ENCODE measurements at places on chromosomes 5 and 9. TPM values are rescaled to one million over a fixed set of nuclear protein-coding genes. Genes with fewer than 3 reads are reported as not detected.

CCDC180 gene
- polyA plus RNA-seq, result 0.12 TPM

MAMDC4 gene
- polyA plus RNA-seq, result 0.82 TPM

SPATA31C1 gene
- polyA plus RNA-seq, result not detected

ALDH1A1 gene
- 0.32 TPM for polyA plus RNA-seq

ATG12 gene
- polyA plus RNA-seq, result 43.9 TPM

CTNND2 gene
- not detected for polyA plus RNA-seq

GPR150 gene
- 0.07 TPM for polyA plus RNA-seq

SPINK13 gene
- polyA plus RNA-seq, result not detected

MRPL22 gene
- 76.9 TPM for polyA plus RNA-seq

EGFLAM gene
- not detected for polyA plus RNA-seq

TSSK1B gene
- 0.07 TPM for polyA plus RNA-seq

MYMK gene
- polyA plus RNA-seq, result not detected

- no peak for DNase-seq
Observed at GRCh38 chr5:131947445-131947844, 2.0 kb upstream of the MEIKIN start.

DNA sequence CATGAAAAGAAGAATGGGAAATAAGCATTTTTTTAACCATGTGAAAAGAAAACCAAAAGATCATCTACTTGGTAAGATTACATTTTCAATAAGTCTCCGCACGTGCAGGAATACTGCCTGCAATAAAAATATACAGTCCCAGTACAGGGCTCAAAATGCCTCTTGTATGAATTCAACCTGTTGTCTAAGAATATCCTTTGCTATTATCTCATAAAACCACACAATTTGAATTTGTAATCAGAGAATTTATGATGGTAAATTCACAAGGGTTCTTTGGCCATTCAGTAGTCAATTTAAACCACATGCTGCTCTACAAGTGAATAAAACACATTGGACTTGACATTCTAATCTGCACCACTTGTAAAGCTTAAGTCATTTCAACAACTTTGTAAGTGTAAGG is 46.6 kb downstream of the ST8SIA4 start:
- no peak for DNase-seq

DNA sequence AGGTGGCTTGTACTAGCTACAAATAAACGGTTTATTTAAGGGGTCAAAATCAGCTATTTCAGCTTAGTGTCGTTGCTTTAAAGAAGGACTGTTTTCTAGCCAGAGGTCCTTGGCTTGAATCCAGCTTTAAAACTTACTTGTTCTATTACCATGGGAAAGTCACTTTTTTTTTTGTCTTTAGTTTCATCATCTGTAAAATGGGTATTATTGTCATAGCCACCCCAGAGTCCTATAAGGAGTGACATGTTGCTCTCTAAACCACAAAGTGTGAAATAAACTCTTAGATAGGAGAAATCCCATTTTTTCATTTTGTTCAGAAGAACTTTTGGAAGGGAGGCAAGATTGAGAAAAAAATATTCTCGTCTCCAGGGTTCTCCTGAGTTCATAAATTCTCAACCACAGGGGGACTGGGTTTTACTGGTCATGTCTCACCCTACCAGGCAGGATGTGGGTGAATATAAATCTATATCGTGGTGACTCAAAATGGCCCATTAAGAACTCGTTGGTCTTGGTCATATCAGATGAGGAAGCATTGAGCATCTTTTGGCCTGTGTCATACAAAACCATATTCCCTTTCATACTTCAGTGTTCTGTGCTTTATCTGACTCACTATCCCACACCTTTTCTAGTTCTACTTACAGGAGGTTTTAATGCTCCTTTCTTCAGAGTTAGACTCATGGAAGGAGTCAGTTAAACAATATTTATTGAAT is 202.7 kb upstream of the NR3C1 start:
- no peak for DNase-seq

DNA sequence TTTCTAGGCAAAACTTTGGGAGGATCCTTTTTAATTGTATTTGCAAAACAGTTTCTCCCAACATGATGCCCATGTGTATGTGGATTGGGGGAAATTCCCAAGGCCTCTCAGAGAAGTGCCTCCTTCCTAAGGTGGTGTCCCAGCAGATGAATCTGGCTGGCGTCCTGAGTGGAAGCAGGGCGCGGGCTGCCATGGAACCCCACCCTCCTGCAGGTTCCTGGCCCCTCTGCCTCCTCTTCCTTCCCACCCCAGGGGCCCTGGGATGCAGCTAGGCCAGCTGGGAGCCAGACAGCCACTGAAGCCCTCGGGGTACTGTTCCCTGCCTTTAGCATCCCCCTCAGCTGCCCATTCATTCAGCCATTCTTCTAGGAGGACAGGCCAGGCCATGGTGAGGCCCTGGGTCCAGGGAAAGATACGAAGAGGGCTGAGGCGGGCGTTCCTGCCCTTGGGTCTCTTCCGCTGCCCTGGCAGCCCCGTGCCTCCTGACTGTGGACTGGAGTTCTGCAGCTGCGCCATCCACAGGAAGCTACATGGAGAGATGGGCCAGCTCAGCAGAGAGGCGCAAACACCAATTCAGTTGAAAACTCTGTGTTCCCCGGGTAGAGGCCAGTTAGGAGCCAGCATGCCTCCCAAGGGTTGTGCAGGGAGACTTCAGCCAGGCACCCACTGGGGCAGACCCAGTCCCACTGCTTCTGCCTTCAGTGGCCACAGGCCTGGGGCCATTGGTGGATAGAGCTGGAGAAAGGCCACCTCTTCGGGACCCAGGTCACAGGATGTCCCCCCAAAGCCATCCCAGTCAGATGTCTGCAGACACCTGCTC is 36.5 kb downstream of the ADAMTS2 start:
- no peak for DNase-seq

DNA sequence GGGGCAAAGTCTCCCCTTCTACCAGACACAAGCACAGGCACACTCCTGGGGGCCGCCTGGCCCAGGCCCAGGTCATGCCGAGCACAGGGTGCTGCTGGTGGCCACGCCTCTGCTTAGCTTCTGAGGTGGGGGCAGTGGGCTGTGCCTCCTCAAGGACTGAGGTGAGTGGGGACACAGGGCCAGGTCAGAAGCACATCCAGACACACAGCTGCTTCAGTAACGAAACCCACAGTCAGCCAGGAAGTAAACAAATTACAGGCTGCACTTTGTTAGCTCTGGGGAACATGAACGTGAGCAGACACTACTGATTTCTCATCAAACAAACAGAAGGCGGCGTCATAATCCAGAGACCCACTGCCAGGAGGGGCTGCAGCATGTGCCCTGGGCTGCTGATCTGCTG is 192.4 kb downstream of the HSPA4 start:
- no peak for DNase-seq

DNA sequence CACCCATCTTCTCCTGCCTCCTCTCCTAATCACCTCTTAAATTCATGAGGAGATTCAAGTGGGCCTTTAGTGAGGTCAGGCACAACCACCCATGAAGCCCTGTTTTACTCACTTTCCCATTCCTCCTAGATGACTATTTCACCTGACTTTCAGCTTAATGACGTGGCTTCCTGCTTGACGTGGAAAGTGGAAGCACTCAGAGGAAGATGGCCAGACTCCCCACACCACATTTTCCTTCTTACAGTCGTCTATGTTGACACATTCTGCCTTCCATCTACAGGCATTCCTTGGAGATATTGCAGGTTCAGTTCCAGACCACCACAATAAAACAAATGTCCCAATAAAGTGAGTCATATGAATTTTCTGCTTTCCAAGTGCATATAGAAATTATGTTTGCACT is 146.4 kb upstream of the TAS2R1 start:
- no peak for DNase-seq

DNA sequence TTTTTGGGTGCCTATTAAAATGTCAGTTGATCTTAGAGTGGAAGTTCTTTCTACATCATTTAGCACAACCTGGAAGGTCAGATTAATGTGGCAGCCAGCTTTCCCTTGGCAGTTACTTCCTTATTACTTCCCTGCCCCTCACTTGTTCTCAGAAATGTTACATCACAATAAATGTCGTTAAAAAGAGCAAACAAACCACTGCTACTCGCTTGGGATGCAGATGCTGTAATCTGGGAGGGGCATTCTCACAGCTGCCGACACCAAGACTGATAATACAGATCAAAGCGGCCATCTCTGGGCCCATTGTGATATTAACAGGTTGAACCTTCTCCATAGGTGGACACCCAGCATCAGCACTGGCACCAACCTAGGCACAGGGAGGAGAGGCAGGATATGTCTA is 29.3 kb downstream of the PLAC8L1 start:
- no peak for DNase-seq

- no peak for DNase-seq
Observed at GRCh38 chr5:133801955-133802751, 166.3 kb downstream of the C5orf15 start.

- DNase-seq, result no peak
Observed at GRCh38 chr9:72950875-72951442, 1.9 kb downstream of the ALDH1A1 start.

- DNase-seq, result no peak
Observed at GRCh38 chr5:149079883-149080282, 17.0 kb upstream of the SH3TC2 start.

- DNase-seq, result no peak
Observed at GRCh38 chr5:71528206-71528605, 58.9 kb upstream of the MCCC2 start.

DNA sequence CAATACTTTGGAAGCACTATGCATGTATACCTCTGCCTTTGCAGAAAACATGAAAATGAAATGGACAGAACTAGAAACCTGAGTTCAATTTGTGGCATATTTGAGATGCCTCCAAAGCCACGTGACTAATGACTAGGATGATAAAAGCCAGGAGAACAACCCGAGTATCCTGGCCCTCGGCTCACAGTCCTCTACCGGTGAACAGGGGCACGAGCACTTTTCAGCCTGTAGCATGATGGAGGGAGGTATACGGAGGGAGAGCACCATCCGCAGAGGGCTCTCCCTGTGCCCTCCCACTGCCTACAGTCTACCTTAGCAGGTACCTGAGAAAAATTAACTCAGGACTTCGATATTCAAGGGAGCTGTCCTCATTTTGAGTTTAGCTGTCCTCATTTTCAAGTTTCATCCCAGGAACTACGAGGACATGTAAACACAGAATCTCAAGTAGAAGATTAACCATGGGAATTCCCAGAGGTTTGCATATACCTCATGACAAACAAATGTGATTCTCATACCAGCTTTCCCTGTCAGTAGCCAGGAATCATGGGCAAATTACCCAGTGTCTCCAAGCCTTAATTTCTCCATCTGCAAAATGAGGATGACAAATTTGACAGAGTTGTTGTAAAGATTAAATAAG is 249.3 kb downstream of the DNAH5 start:
- DNase-seq, result no peak

- DNase-seq, result no peak
Observed at GRCh38 chr5:112971276-112971675, 5.3 kb upstream of the DCP2 start.

- peak; percentile 21 for DNase-seq
Observed at GRCh38 chr5:31098811-31099210, 94.7 kb upstream of the CDH6 start.

- DNase-seq, result peak; percentile 4
Observed at GRCh38 chr5:59367791-59368394, 525.6 kb downstream of the PDE4D start.

DNA sequence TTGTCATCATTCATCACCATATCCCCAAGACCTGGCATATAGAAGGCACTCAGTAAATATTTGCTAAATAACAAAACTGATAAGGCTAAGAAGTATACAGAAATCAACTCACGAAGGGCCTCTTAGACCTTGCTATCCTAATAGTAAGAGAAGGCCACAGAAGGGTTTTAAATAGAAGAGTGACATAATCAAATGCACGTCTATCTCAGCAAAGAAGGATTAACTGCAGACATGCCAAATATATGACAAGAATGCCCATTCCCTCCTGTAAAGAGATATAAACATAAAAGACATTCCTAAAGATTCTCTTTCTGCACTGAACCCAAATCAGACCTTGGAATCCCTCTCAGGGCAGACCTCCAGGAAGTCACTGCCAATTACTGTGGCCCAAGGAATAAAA is 34.1 kb downstream of the ECPAS start:
- DNase-seq, result no peak

DNA sequence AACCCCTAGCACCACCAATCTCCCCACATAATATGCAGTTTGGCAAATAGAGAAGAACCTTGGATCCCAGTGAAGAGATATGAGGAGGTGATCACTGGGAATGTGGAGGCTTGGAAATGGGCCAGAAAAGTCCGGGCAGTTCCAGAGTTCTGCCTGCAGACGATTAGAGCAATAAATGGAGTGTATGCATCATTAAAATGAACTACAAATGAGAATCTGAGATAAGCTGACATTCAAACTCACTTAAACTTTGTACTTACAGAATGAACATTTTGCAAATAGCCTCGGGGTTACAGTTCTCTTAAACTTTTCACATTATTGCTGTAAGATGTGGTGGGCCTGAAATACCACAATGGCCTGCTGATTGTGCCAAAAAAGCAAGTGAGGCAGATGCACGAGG is 23.0 kb upstream of the LHFPL2 start:
- no peak for DNase-seq

DNA sequence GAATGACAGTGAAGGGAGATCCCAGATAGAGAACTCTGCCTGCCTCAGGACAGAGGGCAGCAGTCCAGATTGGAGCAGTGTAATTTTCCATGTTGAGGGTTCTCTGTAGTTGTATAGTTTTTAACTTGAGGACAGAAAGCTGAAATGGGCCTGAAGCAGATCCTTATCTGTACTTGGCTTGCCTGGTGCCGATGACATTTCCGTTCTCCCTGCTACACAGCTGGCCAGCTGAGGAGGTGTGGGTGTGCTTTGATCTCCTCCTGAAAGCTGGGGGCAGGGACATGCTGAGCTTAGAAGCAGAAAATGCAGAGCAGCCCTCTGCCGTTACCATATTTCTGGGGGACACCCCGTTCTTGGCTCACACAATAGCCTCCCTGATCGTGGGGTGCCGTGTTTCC is 10.5 kb downstream of the GLRX start:
- DNase-seq, result no peak

- no peak for DNase-seq
Observed at GRCh38 chr9:69949396-69949795, 94.3 kb upstream of the MAMDC2 start.

DNA sequence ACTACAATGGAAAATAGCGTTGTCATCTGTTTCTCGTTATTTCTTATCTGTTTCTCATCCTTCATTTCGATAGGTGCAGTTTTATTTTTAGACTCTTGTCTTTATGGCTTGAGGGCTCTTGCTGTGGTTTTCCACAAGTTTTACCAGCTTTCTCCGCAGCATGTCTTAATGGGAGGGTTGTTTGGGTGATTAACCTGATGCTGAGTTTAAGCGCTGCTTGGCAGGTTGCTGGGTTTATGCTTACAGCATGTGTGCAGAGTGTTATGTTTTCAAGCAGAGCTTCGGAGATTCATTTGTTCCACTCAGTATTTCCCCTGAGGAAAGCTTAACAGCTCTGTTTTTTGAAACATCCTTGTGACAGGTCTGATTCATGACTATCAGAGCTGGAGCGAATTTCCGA is 154.0 kb downstream of the SLC12A2 start:
- DNase-seq, result no peak

GRCh38 chr9:34928921-34929320 is 29.2 kb upstream of the PHF24 start:
- no peak for DNase-seq

GRCh38 chr5:8376478-8376877 is 507.5 kb downstream of the MTRR start:
- no peak for DNase-seq
